ENCODE measurements at places on chromosomes 2 and 18.

DNA sequence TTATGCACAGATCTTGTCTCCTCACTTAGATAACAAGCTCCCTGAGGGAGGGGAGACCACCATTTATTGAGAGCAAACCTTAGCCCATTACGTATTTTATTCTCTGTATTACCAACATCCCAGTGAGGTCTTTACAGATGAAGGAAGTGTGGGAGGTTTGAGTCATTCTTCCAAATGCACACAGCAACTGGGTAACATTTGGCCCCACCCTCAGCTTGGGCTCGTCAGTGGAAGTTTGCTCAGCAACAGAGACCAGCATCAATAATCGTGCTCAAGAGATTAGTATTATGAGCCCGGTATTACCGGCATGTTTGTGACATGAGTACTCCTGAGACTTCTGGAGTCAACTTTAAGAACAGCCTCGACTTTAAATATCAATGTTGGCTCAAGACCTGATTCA, 168.6 kb downstream of the ETAA1 start:
- DNase-seq = no peak

DNA sequence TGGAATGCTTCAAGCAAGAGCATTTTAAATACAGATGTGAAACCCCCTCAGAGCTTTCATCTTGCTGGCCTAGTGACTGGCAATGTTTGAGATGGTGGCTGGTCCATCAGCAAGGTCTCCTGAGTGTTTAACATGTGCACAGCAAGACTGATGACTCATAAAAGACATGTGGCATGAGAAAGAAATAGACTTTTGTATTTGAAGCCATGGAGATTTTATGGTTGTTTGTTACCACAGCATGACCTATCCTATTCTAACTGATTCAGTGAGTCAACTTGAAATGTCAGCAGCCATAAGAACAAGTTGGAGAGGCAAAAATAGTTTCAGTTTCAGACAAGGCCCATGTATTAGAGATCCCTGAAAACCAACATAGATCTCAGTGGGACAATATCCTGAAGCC, 154.7 kb upstream of the LYPD1 start:
- no peak for DNase-seq

- DNase-seq = no peak
These were observed 13.1 kb upstream of the ACTR3 start for GRCh38 chr2:113876503-113877387.

DNA sequence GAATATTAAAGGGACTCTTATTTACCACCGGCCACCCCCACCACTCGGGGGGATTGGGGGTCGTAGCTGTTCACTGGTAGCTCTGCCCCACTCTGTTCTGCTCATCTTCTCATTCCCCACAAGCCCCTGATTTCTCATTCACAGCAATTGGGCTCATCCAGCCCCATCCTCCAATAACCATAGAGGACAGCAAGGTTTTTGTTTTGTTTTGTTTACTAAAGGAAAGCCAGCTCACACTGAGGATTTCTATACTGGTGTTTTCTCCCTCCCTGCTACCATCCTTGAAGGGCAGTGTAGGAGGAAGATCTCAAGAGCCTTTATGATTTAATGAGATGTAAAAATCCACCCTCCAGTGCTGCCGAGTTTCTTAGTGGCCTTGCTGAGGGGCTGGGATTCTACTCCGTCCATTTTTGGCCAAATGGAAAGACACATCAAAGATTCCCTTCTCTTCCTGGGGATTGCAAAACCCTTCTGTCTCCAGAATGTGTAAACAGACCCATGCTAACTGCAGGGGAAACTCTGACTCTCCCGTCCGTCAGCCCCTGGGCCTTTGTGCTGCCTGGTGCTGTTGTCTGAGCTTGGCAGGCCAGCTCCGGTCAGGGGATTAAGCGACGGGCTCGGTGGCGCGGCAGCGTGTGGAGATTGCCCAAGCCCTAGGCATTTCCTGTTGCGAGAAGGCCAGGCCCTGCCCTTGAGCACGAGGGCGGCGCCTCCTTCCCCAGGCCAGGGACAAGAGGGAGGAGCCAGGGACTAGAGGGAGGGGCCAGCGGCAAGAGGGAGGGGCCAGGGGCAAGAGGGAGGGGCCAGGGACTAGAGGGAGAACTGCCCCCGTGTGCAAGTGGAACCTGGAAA, 165.0 kb downstream of the ANTXR1 start:
- no peak for DNase-seq

DNA sequence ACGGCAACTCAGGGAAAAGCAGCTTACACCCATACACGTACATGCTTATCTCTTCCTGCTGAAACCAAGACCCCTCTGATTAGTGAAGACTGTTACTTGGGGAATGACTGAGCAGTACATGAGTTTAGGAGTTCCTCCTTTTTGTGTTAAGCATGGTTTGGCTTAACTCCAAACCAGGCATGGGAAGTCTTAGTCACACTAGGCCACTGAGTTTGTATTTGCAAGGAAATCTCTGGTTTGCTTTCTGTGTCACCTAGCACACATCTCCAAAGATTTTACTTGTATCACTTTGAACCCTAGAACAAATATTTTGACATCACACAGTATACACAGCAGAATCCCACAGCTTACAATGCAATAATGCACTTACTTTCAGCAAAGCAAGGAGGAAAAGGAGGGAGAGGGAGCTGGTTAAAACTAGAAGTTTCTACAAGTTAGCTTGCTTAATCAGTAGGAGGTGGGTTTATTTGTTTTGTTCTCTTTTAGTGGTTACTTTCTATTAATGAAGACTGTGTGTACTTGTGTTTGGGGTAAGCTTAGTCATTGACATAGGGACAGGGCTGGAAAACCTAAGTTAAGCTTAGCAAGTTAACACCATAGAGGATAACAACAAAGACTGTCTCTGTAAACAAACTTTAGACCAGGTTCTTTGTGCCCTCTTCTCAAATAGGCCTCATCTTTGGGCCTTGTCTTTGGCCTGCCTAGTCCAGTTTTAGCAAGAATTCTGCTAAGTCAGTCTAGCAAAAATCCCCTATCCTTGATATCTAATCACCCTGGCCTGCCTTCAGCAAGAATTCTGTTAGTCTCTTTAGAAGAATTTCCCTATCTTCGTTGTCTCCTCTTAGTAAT, 219.4 kb downstream of the MREG start:
- no peak for DNase-seq

- DNase-seq = peak; percentile 71
These were observed 127.8 kb downstream of the STK39 start for GRCh38 chr2:168119515-168120141.

GRCh38 chr2:201879996-201880395, 73.7 kb downstream of the CDK15 start:
- no peak for DNase-seq

DNA sequence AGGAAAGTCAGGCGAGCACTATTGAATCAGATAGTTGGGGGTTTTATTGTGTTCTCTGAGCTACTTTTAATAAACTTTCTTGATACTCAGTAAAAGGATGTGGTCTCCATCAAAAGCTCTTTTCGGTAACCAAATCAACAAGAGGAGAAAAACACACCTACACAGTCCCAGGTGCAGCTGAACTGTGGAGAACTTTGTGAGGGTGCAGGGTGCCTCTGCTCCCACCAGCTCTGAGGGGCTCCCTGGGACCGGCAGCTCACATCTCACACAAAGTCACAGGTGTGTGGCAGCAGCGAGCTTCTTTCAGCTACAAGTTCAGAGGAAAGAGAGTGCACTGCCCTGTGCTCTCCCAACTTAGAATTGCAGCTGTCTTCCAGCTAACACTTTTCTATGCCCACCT, 650.4 kb downstream of the RNF144A start:
- peak; percentile 48 for DNase-seq

- peak; percentile 28 for DNase-seq
These were observed 656.4 kb downstream of the MBD2 start for GRCh38 chr18:53567929-53568574.

DNA sequence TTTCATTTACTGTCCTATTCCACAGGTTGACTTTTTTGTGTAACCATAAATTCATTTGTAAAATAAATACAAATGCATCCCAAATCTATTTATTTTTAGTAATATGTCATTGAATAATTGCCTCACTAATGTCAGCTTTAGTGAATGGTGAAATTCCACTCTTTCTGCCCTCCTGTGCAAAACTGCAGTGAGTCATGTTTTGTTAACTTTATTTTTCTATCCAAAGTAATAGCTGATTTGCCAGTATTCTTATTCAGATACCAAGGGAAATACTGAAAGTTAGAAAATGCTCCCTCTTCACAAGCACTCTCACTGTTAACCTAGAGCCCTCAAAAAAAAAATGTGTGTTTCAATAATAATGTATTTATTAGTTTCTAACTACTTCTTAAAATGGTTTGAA, 322.8 kb downstream of the RIT2 start:
- DNase-seq = no peak

- no peak for DNase-seq
These were observed 69.2 kb downstream of the MARCHF4 start for GRCh38 chr2:216302981-216303676.

- DNase-seq = no peak
These were observed 95.6 kb downstream of the HDAC4 start for GRCh38 chr2:239305222-239305575.

DNA sequence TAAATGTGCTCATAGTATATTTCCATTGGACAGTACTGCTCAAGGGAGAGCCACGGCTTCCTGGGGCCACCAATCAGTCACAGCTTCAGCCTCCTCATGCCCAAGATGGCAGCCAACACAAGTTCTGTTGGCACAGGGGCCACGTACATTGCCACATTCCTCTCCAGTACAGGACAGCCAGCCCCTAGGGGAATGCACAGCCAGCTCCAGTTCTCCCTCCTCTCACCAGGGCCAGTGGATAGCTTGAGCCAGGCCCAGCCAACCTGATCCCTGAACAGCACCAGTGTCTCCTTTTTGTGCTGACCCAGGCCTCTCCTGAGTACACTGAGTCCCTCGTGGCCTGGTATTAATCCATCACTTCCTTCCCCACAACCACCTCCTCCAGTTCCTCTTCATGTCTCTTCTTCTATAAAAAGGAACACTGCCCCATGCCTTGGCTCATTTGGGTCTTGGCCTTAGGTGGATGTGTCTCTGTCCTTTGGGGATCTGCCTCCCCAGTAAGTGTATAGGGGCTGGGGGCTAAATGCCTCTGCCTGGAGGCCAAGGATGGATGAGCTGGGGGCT, 168.7 kb downstream of the TNS1 start:
- no peak for DNase-seq

DNA sequence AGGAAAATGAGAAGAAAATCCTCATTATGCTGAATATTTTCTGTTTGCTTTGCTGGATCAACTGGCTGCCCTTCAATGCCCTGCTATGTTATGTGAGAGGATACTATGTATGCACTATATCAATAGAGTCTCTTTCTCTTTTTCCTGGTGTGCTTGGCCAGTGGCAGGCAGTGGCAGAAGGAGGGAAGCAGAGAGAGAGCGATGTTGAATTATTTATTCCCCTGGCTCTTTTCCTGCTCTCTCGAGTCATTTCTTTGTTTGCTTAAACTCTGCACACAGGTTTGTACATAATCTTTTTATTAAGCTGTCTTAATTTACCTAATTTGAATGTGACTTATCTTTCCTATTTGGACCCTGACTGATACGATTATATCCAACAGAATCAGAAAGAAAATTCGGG, 1727.3 kb downstream of the SUCLG1 start:
- no peak for DNase-seq

DNA sequence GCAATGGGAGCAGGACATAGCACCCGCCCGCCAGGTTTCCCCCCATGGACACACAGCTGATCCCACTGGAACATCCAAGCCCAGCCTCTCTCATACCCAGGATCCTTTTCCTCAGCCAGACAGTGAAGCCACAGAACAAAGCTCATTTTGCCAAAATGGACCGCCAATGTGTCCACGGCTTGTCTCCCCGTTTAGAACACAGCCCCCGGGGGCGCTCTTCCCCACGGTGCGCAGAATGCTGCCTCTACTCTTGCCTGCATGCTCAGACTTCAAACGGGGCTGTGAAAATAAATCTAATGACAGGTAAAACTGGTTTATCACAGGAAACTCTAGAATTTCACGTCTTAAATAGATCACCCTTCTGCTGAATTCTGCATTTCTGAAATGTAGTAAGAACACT, 548.5 kb upstream of the ID2 start:
- DNase-seq = no peak

- DNase-seq = no peak
These were observed 14.6 kb upstream of the ACMSD start for GRCh38 chr2:134823832-134824231.

DNA sequence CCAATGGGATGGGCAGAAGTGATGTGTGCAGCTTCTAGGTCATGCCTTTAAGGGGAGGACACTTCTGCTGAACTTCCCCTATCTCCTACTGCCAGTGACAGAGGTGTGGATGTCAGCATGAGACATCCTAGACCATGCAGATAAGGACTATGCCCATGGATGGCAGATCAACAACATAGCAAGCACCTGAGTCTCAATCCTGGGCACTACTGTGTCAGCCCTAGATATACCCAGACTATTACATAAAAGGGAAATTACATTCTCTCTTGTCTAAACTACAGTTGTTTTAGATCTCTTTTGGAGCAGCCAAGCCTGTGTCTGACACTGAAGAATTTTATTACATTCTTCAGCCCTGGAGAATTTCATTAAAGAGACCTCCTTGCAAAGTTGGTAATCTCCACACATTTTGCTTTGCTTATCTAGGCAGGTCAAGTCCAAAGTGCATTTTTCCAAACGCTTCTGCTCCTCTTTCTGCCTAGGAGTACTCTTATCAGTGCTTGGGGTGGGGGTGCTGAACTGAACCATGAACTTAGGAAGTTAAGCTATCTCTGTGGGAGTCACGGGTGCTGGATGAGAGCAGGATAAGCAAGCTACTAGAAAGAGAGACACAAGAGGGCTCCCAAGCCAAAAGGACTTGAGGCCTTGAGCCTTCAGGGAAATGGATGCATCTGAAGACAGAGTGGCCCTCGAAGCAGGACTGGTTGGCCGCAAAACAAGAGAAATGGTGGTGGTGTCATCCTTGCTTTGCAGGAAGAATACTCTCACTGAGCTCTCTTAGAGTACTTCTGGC, 95.2 kb upstream of the SPRED2 start:
- no peak for DNase-seq

All from MM.1S (cell line).